NCI-H748 treated with DMSO at 0.1 percent for 48 hours (cell line): ENCODE measurements at places on chromosomes 3 and 15.

GRCh38 chr3:4807381-4808280 is 171.6 kb upstream of the BHLHE40 start:
- DNase-seq: no peak

GRCh38 chr3:56737006-56737405 is 53.9 kb upstream of the TASOR start:
- DNase-seq: peak; percentile 66

DNA sequence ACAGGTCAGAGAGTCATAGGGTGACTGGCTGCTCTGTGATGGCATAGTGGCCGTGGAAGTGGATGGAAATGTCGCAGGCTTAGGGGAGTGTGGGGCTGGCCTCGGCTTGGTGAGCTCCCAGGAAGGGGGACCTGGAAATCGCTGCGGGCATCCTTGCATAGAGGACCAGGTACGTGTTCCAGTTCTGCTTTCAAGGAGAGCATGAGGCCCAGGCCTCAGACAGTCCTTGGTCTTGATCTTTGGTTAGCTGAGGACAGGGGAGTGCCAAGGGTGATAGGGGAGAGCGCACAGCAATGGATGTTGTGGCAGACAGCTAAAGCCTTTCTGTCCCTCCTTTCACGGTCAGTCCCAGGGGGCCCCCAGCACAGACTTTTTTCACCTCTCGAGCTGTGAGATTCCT is 110.5 kb downstream of the SNRPN start:
- no peak for DNase-seq

DNA sequence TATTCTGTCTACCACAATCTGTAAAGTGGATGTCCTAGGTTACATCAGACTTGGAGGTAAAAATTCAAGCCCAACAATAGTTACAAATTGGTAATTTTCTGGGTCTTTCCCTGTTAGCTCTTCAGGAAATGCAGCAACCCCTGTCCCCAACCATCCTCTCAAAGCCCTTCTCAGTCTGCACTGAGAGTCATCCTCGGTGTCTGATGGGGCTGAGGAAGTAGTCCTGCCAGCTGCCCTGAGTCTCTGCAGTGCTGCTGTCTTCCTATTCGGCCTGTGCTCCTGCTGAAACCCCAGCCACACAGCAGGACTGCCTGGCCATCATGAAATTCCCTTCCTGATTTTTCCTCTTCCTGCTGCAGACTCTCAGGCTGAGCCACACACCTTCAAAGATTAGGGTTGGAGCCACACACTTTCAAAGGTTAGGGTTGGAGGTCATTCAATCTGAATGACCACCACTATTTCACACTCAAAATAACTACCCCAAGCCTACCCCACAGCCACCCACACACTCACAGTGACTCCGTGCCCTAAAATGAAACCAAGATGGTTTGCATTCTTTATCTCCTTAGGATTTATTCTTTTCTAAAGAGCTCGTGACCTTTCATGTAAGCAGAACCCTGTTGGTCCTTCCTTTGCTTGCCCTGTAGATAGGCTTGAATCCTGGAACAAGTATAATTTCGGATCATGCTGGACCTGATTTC is 17.6 kb downstream of the TRIM42 start:
- no peak for DNase-seq

DNA sequence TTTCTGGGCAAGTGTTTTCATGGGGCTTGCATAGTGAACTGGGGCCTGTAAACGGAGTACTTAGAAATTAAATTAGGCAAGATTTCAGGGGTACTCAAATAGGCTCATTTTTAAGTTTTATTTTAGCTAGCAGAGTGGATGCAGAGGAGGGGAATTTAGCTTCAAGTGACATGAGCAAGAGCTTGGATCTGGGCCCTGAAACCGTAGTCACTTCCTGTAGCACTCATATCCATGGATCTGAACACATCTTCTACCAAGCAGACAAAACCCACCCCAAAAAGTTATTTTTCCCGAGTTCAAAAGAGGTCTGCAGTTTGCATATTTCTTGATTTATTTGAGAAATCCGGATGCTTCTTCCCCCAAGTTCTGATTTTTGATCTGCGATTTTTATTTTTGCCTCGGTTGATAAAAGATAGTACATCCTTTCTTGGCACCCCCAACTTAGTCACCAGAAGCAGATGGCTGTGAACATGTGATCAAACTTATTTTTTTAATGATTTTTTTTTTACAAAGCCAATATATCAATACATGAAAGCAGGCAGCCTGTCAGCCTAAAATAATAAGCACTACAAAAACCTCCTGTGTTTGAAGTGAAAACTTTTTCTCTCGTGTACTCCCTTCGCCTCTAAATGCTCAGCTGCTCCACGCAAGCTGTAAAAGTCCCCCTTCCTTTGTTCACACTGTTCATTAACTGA is 36.6 kb upstream of the STT3B start:
- no peak for DNase-seq

DNA sequence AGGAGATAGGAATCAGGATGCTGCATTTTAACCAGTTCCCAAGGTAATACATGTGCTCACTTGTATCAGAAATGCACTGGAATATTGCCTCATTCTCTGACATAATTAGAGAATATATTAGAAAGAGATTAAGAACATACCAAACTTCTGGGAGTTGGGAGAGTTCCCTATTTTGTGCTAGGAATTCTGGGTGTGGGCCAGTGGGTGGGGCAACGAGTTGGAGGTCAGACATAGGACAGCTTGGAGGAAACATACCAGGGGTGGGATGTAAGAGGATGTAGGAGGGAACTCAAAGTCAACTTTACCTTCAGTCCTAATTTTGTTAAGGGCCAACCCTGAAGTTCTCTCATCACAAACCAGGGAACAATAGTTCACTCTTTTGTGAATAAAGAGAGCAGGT is 83.6 kb downstream of the SLC7A14 start:
- no peak for DNase-seq

DNA sequence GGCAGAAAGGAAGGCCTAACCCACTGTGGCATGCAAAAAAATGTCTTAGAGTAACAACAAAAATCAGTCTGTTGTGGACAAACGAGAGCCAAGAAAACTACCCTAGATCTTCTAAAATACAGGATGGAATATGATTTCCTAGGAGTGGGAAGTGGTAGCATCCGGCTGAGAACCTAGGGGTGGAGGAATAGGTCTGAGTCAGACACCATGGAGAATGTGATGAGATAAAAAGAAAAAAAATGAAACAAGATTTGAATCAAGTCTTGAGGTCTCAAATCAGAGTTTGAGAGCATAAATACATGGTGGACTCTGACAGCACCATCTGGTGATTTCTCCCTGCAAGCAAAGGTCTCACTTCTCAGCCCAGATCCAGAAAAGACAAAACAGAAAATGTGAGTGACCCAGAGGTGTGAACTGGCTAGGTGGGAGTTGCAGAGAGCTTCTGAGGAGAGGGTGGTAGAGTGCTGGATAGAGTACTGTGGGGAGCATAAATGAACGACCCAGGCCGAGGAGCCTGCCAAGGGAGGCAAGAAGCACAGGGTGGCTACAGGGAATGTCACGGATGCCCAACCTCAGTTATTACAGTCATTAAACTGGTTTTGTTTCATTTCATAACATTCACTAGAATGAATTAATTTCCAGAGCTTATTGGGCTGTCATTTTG is 27.6 kb upstream of the VEPH1 start:
- DNase-seq: no peak

- DNase-seq: no peak
Observed at GRCh38 chr3:89057398-89057797, 50.0 kb upstream of the EPHA3 start.

DNA sequence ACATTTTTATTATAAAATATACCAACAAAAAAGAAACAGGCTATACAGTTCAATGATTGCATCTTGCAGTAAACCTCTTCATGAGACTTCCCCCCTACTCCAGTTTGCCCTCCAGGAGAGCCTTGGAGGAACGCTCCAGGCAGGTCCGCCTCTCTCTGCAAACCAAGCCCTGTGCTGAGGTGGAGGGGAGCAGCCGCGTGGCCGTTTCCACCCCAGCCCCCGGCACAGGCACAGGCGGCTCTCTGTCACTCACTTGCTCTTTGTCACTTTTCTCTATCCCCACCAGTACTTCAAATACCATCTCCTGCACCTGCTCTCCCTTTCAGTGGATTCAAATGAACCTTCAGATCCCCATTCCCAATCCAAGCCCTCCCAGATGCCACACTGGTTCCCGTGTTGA is 479.9 kb downstream of the OCA2 start:
- DNase-seq: no peak

DNA sequence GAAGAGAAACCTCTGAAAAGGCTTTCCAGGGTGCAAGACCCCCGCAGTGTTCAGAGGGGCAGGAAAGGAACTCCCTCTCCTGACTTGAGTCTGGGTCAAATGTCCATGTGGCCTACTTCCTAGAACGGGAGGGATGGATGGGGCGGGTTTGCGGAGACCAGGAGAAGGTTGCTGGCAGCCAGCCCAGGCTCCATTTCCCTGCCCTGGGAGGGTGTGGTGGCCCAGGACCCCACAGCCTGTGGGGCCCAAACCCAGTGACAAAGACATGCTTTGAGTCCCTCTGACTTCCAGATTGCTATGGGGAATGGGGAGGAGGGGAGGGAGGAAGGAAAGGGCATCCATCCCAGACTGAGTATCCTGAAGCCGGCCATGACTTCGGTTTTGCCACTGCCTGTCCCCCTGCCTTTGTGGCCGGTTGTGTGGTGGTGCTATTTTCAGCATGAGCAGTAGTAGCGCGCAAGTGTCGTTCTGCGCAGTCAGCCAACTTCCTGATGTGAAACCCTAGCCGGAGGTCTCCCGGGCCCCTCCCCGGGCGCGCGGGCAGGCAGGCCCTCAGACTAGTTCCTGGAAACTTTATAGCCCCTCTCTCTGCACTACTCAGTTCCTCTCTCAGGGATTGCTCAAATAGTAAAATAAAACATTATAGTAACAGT is 24.4 kb downstream of the MAGEF1 start:
- no peak for DNase-seq

GRCh38 chr3:169699070-169699469 is 35.6 kb upstream of the MECOM start:
- no peak for DNase-seq

DNA sequence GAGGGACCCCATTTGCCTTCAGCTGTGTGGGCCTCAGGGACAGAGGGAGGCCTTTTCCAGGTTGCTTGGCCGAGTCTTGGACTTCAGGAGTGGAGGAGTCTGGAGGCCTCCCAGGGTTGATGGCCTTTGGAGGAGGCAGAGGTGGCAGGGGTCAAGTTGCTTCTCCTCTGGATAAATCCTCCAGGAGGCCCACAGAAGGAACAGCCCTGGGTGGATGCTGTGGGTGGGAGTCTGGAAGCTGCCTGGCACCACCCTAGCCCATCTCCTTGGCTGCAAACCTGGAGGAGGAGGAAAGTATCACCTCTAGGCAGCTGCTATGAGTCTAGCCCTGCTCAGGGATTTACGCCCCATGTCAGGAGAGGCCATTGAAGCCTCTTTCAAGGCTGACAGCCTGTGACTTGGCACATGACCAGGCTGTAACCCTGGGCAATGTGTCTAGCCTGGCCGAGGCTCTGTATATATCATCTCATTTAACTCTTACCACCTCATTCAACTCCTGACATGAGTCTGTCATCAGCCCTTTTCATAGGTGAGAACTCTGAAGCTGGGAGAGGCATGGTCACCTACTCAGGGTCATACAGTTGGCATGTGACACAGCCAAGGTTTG is 2.9 kb upstream of the PRKCD start:
- no peak for DNase-seq

GRCh38 chr15:41653760-41654159 is 6.4 kb upstream of the MGA start:
- DNase-seq: no peak

DNA sequence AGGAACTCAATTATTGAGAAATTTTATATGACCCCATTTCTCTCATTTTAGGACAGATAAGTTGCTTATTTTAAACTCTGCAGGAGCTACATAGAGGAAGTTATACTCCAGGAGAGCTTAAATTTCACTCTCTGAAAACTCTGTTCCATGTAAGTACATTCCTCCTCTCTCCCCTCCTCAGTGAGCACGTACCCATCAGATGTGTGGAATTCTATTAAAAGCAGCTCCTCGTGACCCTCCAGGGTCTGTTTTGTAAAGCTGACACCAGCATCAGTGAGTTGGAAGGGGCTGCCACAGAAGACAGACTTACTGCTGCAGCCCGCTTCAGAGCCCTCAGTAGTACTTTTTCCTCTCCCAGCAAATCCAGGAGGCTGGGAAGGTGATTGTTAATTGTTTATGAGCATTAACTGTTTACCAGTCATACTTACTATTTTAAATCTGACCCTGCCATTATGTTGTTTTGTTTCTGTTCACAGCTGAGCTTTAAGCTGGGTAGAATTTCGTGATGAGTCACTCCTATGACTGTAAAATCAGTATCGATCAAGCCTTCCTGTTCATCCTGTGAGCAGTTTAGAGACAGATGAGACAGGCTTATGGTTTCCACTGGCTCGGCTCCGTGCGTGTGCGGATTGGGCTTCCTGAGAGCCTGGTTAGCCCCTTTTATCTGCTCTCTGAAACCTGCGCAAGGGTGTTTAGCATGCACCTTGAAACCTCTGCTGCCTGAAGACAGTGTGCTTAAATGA is 20.4 kb downstream of the IGF1R start:
- no peak for DNase-seq

- DNase-seq: peak; percentile 46
Observed at GRCh38 chr15:71532994-71533393, 277.4 kb upstream of the NR2E3 start.

DNA sequence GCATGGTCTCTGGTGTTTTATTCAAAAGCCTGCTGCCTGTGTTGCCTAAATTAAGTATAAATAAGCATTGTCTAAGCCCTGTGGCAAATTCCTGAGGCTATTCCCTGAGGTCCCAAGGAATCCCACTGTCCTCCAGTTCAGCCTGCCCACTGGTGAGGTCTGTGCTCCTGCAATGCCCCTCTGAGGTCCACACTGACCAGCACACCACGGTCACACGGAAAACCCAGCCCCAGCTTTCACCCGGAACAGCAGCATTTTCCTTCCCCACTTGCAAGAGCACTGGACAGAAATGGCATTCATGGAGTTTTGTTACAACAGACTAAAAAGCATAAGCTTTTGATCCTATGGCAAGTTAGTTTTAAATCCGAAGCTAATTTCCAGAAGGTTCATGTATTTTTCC is 234.0 kb downstream of the KLF13 start:
- DNase-seq: no peak

GRCh38 chr15:89184886-89185526 is 36.4 kb downstream of the RLBP1 start:
- DNase-seq: no peak

DNA sequence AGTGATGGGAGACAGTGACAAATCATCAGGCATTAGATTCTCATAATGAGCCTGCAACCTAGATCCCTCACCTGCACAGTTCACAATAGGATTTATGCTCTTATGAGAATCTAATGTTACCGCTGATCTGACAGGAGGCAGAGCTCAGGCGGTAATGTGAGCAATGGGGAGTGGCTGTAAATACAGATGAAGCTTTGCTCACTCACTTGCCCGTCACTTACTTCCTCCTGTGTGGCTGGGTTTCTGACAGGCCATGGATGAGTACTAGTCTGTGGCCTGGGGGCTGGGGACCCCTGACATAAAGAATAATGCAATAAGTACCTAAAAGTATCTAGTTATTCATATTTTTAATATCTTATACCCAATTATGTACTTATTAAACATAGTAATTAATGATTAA is 15.6 kb downstream of the IQCB1 start:
- no peak for DNase-seq
